ENCODE measurements at places on chromosomes 3 and 15.

GRCh38 chr3:20236603-20237002, 50.6 kb upstream of the SGO1 start:
- no peak for DNase-seq

DNA sequence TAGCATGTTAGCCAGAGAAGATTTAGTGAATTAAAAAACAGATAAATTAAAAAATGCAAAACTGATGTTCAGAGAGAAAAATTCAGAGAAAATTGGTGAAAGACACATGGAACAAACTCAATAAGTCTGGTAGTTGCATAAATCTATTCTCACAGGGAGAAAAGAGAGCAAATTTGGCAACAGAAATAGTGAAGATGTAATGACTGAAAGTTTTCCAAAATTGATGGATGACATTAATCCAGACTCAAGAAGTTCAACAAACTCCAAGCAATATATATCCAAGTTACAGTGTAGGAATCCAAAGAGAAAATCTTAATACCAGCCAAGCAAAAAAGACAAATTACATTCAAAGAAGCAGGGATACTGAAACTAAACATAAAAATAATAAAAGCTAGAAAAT, 302.7 kb upstream of the ARPP21 start:
- DNase-seq, result no peak

DNA sequence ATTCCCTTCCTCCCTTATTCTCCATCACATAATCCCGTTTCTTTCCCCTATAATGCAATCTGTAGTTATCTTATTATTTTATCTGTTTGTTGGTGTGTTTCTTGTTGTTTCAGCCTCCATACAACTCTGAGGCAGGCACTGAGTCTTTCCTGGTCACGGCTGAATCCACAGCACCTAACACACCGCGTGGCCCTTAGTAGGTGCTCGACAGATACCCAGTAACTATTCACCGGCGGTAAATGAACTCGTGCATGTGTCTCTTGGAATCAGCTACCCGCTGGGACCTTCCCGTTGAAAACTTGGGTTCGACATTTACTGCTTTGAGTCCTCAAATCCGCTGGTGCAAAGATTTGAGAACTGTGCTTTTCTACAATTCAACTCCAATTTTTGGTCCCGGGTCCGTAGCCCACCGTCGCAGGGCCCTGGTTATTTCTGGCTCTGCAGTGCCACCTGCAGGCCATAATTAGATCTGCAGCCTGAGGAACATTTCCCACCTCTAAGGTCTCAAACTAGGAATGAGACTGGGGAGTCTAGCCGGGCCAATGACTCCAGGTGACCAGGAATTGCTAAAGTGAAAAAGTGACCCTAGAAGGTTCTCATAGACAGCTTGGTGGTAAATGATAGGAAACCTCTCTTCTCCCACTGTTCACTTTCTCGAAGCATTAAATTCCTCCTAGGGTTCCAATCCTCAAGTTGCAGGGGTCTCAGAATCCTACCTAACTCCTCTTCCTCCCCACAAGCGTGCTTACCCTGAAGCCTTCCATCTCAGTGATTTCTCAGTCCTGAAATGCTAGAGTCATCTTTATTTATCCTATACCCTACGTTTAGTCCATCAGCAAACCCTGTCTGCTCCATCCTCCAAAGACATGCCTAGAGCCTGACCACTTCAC, 40.0 kb upstream of the TRH start:
- peak; percentile 60 for DNase-seq

DNA sequence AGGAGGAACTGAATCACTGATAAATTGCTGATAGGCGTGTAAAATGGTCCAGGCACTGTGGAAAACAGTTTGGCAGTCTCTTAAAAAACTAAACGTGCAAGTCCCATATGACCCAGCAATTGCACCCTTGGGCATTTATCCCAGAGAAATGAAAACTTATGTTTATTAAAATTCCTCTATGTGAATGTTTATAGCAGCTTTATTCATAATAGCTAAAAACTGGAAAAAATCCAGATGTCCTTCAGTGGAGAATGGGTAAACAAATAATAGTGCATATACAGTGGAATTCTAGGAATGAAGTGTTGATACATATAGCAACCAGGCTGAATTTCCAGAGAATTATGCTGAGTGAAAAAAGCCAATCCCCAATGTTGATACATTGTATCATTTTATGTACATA, 482.2 kb upstream of the PDZRN3 start:
- no peak for DNase-seq

DNA sequence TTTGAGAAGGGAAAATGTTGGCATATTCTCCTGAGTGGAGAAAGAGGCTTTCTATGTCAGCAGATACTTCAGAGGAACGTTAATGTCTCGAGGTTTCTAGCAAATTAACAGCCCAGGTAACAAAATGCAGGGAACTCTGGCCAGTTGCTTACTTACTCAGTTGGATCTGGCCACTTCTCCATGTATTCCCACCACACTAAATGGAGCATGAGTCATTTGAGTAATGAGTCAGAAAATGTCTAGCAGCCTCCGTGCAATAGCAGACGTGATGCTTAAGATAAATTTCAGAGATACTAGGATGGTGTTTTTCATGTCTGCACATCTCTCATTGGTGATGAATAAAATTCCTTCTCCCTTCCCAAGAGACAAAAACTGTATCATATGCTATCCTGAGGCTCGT, 671.5 kb downstream of the FHIT start:
- DNase-seq, result no peak

GRCh38 chr15:80216911-80217310, 35.1 kb downstream of the CTXND1 start:
- DNase-seq, result no peak

- no peak for DNase-seq
Observed at GRCh38 chr3:127829537-127829936, 7.2 kb upstream of the MGLL start.

GRCh38 chr3:111859061-111859973, at the start of gene PHLDB2:
Gene PHLDB2, plus strand, starts transcription at chr3:111859265. Its CDS starts 24,813 bp downstream, at chr3:111884078.
- DNase-seq, result peak; percentile 43

DNA sequence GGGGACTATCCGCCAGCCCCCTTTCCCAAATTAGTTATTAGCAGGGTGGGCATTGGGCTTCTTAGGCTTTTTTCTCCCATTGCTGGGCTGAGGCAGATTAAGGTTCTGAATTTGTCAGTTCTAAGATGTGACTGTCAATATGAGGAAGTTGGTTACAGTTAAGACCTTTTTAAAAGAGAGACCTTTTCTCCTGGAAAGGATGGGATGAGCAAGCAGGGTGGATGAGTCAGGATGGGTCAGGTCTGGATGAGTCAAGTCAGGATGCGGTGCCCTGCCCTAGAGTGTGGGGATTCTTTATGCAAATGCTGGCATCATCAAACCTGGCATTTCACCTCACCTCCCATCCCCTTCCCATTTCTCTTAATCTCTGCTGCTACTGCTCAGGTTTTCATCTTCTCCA, 1.9 kb downstream of the AEN start:
- DNase-seq, result no peak

DNA sequence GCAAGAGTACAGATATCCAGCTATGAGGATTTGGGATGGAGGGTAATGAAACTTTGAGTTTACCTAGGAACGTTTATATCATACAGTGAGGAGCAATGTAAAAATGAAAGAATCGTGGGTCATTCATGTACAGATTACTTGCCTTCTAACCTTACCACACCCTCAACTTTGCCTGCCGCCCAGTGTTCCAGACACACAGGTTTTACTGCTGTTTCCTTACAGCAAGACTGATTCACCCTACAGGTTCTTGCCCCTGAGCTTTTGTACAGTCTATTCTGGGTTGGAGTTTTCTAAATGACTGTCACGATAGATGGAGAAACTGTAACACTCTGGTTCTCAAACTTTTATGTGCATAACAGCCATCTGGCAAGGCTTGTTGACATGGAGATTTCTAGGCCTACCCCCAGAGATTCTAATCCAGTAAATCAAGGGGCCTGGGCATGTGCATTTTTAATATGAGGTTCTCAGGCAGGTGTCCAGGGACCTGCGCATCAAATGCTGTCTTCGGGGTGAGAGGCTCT, 6.6 kb upstream of the TPRG1 start:
- no peak for DNase-seq

DNA sequence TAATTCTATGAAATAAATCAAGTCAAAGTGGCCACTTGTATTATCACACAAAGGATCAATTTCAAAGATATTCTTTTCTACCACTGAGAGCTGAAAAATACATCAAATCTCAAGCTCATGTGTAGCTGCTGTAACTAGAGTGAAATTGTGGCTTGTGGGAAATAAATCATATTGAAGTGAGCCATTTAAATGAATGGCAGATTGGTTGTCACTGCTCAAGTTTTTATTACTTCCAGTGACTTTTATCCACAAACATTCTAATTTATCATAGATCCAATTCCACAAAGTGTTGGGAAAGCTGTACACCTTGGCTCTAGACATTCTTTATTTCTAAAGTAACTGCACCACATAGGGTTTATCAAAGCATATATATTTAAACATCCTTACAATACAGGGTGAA, 285.4 kb downstream of the CNTN3 start:
- DNase-seq, result no peak

DNA sequence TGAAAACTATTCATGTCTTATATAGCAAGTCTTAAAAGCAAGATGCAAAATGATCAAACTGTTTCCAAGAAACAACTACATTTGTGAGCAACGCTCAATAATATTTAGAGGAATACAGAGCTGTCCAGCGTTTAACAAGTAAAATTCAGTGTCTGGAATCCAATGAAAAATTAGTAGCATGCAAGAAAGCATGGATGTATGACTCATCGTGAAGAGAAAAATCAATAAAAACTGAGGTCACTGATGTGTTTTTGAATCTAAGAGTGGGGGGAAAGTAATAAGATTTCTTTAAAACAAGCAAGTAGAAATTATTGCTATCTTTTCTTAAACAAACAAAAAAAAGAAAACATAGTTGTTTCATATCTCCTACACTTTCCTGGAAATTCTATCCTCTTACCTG, 600.3 kb upstream of the GOLIM4 start:
- DNase-seq, result no peak

All from GM13977 (cell line).